ENCODE measurements at places on chromosomes 2 and 18. TPM values are rescaled to one million over a fixed set of nuclear protein-coding genes. Genes with fewer than 3 reads are reported as not detected.

Gene MSTN
- total RNA-seq: not detected

Gene AGAP1
- total RNA-seq: 5.3 TPM

Gene FHOD3
- 7.8 TPM for total RNA-seq

Gene KLF7
- 5.5 TPM for total RNA-seq

Gene ZDBF2
- total RNA-seq: 7.9 TPM

Gene KIF5C
- total RNA-seq: not detected

Gene PRSS56
- not detected for total RNA-seq

Gene UBXN2A
- total RNA-seq: 24.3 TPM

Gene BCL2
- total RNA-seq: 5.1 TPM

Gene OR6B2
- not detected for total RNA-seq

Gene SOCS6
- total RNA-seq: 7.8 TPM

Gene ALLC
- not detected for total RNA-seq

Gene DGKD
- total RNA-seq: 5.1 TPM

Gene REG1B
- not detected for total RNA-seq

Gene PLEK
- 4.3 TPM for total RNA-seq

- DNase-seq: no peak
These were observed 30.8 kb downstream of the CCDC93 start for GRCh38 chr2:117983040-117983439.

DNA sequence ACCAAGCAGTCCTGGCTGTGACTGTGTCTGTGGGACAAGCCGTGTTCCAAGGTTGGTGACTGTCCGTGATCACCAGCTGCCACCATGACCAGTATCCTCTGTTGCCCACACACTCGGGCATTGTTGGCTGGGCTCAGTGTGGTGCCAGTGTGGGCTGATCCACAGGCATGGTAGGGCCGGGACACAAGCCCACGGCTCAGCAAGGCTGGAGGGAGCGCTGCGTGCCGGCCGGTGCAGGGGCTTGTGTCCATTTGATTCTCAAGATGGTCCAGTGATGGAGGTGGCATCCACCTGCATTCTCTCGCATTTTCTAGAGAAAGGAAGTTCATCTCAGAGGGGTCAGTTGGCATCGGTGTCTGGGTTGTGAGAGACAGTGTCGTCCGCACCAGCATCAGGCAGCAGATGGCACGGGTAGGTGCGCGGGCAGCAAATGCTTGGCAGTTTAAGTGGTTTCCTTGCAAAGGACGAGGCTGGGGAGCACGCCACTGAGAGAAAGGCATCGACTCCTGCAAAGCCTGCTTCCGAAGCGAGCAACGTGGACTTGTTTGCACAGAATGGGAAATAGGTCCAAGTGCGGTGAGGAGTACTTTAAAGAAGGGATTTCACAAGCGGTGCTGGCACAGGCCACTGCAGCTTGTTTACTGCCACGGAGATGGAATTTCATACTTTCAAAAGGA is 20.9 kb downstream of the TWIST2 start:
- no peak for DNase-seq

GRCh38 chr18:54147439-54147838 is 77.0 kb downstream of the MBD2 start:
- DNase-seq: no peak

- DNase-seq: no peak
These were observed 12.8 kb downstream of the TANK start for GRCh38 chr2:161172901-161173540.

DNA sequence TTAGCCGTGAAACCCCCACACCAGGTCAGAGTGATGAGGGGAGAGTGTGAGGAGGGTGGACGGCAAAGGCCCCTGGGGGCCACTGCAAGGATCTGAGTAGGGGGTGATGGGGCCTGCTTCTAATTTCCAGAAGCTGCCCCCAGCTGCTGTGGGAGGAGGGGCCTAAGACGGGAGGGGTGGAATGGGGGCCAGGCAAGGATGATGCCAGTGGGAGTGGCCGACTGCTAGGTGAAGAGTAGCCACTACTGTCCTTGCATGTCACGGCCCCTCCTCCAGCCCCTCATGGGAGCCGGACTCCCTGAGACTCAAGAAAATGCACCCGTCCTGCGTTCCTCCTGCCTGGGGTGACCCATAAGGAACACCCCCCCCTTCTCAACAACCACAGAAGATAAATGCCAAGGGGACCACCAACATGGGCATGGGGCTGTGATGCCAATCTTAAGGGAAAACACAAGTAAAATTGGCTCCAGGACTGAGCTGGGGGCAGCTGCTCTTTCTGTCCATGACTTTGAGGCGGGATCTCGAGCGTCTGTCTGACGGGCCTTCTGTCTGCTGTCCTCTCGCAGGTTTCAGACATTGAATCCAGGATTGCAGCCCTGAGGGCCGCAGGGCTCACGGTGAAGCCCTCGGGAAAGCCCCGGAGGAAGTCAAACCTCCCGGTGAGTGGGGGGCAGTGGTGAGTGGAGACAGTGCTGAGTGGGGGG is 24.2 kb upstream of the PRLH start:
- DNase-seq: no peak

DNA sequence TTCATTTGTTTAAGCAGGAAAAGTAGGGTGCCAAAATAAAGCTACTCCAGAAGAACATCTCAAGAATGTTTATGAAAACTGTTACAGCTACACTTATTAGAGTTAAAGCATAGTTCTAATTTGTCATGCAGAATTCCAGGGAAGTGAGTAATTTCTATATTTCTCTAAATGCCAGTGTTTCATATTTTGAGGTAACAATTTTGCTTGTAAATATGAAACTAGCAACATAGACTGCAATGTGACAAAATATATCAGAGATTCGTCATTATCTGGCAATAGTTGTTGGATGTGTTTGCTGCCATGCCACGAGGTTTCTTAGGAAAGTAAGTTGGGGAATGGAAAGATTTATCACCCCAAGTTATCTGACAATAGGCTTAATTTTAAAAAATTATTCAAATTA is 424.1 kb upstream of the ZEB2 start:
- no peak for DNase-seq

- DNase-seq: no peak
These were observed 79.1 kb upstream of the DNMT3A start for GRCh38 chr2:25420820-25421237.

GRCh38 chr2:9152975-9153642 is 53.5 kb upstream of the ASAP2 start:
- no peak for DNase-seq

DNA sequence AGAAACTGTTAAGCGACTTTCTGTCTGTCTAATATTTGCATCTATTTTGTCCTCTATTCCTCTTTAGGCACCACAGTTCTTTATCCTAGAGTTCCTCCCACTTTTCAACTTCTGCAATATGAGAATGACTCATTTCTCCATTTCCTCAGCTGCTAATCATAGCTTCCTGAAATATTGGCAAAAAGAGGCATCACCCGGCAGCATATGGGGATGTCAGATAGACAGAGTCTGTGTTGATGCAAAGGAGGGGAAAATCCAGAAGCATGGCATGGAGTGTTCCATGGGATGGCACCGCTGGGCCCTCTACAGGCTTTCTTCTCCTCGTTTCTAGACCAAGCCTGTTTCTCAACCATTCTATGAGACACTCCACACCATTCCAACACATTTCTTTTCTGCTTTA is 93.4 kb downstream of the DOCK10 start:
- DNase-seq: no peak

- DNase-seq: peak; percentile 58
These were observed 30.1 kb upstream of the EPC2 start for GRCh38 chr2:148614322-148615049.

DNA sequence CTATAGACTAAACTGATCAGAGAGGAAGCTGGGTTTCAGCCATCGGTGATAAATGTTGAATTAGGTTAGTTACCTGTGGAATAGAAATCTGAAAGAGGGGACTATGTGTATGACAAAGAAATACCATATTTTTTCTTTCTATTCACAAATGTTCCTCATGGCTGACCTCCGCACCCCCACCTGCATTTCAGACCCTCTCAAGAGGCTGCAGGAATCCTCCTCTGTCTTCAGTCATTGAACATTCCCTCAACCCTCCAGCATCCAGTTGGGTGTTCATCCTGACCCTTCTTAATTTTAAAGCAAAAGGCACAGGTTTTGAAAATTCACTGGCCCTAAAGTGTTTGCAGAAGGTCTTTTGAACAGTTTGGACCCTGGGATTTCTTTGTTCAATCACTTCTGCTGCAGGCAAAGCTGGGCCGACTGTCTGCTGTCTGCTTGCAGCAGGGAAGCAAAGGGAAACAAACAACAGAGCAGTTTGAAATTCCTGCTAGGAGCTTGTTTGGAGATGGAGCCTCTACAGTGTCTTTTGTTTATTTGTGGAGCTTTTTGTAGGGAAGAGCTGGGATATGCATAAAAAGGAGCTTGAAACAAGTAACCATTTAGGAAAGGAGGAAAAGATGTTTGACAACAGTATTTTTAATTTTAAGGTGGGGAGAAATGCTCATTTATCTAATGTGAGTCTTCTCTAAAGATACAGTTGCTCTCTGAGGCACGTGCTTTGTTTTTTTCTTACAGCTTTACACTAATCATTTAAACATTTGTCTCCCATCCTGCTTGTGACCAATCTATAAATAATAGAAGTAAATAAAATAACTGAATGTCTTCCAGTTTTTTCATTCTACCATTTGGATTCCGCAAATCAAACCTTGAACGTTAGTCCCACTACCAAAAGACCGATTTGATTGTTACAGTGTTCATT is 213.3 kb upstream of the MMADHC start:
- DNase-seq: no peak

- DNase-seq: peak; percentile 53
These were observed 143.5 kb downstream of the ACKR3 start for GRCh38 chr2:236712961-236713673.

DNA sequence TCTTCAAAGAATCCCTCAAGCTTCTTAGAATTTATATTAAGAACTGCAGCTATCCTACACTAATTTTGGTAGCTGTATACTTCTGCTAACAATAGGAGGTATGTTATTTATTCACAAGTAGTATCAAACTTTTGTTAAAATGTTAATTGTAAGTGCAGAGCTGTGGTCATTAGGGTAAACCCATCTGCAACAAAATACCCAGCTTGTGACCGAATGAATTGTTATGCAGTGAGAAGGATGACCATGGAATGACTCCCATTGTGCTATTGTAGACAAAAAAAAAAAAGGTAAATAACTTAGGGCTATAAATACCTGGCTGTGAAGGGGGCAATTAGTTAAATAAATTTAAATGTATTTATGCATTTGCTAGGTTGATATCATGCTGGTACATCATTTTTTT is 186.1 kb downstream of the ADCYAP1 start:
- no peak for DNase-seq

DNA sequence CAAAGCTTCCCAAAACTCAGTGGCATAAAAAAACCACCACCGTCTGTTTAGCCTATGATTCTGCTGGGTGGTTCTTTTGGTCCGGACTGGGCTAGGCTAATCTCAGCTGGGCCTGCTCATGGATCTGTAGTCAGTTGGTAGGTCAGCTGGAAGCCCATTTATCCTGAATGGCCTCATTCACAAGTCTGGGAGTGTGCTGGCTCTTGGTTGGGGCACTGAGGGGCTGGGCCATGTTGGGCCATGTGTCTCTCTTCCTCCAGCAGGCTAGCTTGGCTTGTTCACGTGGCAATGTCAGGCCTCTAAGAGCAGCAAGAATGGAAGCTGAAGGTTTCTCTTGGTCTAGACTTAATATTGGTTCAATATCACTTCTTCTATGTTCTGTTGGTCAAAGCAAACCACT is 95.7 kb upstream of the HS6ST1 start:
- DNase-seq: no peak

DNA sequence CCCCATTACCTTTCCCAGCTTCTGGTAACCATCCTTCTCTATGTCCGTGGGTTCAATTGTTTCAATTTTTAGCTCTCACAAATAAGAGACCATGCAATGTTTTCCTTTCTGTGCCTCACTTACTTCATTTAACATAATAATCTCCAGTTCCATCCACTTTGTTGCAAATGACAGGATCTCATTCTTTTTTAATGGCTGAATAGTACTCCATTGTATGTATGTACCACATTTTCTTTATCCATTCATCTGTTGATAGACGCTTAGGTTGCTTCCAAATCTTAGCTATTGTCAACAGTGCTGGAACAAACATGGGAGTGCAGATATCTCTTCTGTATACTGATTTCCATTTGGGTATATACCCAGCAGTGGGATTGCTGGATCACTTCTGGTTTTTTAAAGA is 1.8 kb downstream of the CABYR start:
- no peak for DNase-seq

GRCh38 chr2:10966741-10967140 is 55.0 kb downstream of the KCNF1 start:
- DNase-seq: no peak

GRCh38 chr2:137892739-137893138 is 71.5 kb upstream of the HNMT start:
- DNase-seq: no peak

- DNase-seq: no peak
These were observed 122.0 kb upstream of the COPS8 start for GRCh38 chr2:236963631-236964182.

DNA sequence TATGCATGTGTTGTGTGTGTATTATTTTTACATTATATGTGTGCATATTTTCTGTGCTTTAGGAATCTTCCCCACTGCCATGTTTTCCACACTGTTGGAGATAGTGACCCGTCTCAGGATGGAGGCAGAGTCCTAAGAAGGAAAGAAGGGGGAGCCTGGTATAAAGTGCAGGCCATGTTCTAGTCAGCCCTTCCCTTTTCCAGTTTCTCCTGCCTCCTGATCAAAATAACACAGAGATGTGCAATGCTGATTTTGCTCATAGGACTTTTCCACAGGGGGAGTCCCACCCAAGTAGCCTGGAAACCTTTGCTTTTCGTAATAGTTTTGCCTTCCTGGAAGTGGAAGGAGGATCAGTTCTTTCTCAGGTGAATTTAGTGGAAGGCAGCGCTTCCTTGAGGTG is 72.8 kb upstream of the FAM237A start:
- no peak for DNase-seq

DNA sequence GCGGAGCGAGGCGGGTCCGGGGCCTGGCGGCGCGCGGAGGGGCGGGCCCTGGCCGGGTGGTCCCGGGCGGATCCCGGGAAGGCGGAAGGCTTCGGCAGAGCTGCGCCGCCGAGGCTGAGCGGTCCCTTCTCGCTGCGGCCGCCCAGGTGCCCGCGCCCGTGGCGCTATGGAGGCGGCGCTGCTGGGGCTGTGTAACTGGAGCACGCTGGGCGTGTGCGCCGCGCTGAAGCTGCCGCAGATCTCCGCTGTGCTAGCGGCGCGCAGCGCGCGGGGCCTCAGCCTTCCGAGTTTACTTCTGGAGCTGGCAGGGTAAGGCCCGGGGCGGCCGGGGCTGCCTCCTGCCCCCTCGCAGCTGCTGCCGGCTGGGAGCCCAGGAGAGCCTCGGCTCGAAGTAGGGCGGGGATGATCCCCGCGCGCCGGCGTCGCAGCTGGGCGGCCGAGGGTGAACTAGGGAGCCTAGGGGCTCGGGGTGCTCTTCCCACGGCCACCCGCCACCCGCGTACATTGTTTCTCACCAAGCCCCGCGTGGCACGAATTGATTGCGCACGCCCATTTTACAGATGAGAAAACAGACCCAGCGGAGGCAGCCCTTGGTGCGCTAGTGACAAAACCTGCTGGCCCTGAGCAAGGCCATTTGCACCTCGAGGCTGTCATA is at the start of gene SLC66A3:
TSS of gene SLC66A3 (plus strand) at position 87 of the 655 bp plus-strand sequence. CDS start at position 167, 80 bp downstream.
- peak; percentile 90 for DNase-seq

Measured in Caki2 (cell line).